Heart left ventricle (tissue), 16 donors: ENCODE measurements at places on chromosomes 2 and 18. TPM values are rescaled to one million over a fixed set of nuclear protein-coding genes. Genes with fewer than 3 reads are reported as not detected.

Gene RFX8
- total RNA-seq: not detected

Gene CRACDL
- 3.1 TPM for total RNA-seq

Gene SPDYA
- not detected for total RNA-seq

Gene CDH7
- not detected for total RNA-seq

Gene DIPK1C
- 6.3 TPM for total RNA-seq

Gene TOGARAM2
- 6.2 TPM for total RNA-seq

Gene MOGAT1
- total RNA-seq: 0.40 TPM

Gene MERTK
- 1.9 TPM for total RNA-seq

Gene MARCHF7
- total RNA-seq: 97.9 TPM

Gene ADGRF3
- not detected for total RNA-seq

Gene RNF152
- total RNA-seq: 7.5 TPM

Gene SERPINB10
- total RNA-seq: not detected

Gene CCDC148
- 1.2 TPM for total RNA-seq

Gene ANKRD44
- 16.3 TPM for total RNA-seq

Gene SP5
- total RNA-seq: 0.20 TPM

Gene FAM237A
- 0.56 TPM for total RNA-seq

Gene PUS10
- total RNA-seq: 5.3 TPM

Gene AOX1
- 7.9 TPM for total RNA-seq

Gene NAT8
- total RNA-seq: not detected

Gene GCKR
- 0.38 TPM for total RNA-seq

Gene ARPC2
- 138 TPM for total RNA-seq

Gene RAX
- not detected for total RNA-seq

Gene SPP2
- total RNA-seq: not detected

Gene SMYD5
- 26.8 TPM for total RNA-seq

Gene RAPGEF4
- total RNA-seq: 7.5 TPM

Gene LRRC30
- total RNA-seq: not detected

Gene ANKRD29
- 7.1 TPM for total RNA-seq

Gene CD207
- 0.17 TPM for total RNA-seq

Gene CASP10
- total RNA-seq: 10.2 TPM

Gene MYL12B
- 187 TPM for total RNA-seq

Gene NEU4
- total RNA-seq: not detected

Gene PRKAG3
- total RNA-seq: not detected

Gene DDX18
- 17.8 TPM for total RNA-seq

Gene SLC9A4
- total RNA-seq: not detected

Gene BMPR2
- total RNA-seq: 59.9 TPM

Gene FASTKD1
- 62.1 TPM for total RNA-seq

Gene COL3A1
- total RNA-seq: 50.4 TPM

Gene PSTPIP2
- 5.0 TPM for total RNA-seq

Gene OSBPL1A
- 50.3 TPM for total RNA-seq

Gene C2orf15
- total RNA-seq: not detected

Gene RGPD4
- not detected for total RNA-seq

Gene DPYSL5
- total RNA-seq: 0.13 TPM
